ENCODE measurements at places on chromosomes 3 and 15.

GRCh38 chr15:68561171-68561900 lies 17.5 kb upstream of the CORO2B start:
- DNase-seq, result no peak

GRCh38 chr3:34001022-34001421 lies 202.6 kb downstream of the PDCD6IP start:
- DNase-seq, result no peak

DNA sequence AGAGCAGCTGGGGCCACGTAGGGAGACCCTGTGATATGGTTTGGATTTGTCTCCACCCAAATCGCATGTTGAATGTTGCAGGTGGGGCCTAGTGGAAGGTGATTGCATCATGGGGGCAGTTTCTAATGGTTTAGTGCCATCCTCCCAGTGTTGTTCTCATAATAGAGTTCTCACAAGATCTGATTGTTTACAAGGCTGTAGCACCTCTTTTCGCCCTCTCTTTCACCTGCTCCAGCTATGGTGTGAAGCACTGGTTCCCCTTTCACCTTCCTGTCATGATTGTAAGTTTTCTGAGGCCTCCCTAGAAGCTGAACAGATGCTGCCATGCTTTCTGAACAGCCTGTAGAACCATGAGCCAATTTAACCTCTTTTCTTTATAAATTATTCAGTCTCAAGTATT lies 198.9 kb upstream of the CBLB start:
- DNase-seq, result no peak

- DNase-seq, result no peak
Measured at GRCh38 chr3:107345822-107346405, 31.3 kb upstream of the CCDC54 start.

DNA sequence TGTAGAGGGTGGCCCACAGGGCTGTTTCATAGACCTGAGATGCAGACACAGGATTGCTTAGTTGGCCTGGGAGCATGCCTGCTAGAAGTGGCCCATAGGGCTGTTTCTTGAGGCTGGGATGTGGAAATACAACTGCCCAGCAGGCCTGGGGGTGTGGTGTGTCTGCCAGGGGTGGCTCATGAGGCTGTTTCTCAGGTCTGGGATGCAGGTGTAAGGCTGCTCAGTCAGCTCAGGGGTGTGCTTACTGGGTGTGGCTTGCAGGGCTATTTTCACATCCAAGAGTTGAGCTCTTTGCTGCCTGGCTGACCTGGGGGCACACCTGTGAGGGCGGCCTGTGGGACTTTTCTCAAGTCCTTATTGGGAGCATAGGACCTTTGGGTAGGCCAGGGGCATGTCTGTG lies 131.3 kb downstream of the DOCK3 start:
- DNase-seq, result no peak

All from stimulated activated CD8-positive, alpha-beta memory T cell treated with anti-CD3 and anti-CD28 coated beads, Interleukin-4, amount 100 ng/mL, for 4 hours (primary cell).